ENCODE measurements at places on chromosomes 5 and 9.

- no peak for DNase-seq
These were observed 2.8 kb upstream of the RICTOR start for GRCh38 chr5:39076757-39077728.

- DNase-seq: no peak
These were observed 46.6 kb downstream of the ATP10B start for GRCh38 chr5:160805376-160805775.

DNA sequence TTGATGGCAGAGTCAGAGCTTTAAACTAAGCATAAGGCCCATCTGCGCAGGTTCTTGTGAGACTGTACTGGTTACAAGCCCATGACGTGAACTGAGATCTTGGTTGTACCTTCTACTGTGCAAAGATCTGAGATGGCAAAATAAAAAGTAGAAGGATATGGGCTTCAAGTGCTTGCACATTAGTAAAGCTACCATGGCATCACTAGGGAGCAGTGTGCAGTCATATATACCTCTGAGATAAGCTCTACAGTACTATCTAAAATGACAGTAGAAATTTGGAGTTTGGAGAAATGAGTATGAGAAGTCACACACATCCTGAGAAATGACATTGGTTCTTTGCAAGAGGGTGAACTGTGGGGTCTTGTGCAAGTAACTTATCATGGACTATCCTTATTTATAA lies 408.2 kb upstream of the PRR16 start:
- no peak for DNase-seq

DNA sequence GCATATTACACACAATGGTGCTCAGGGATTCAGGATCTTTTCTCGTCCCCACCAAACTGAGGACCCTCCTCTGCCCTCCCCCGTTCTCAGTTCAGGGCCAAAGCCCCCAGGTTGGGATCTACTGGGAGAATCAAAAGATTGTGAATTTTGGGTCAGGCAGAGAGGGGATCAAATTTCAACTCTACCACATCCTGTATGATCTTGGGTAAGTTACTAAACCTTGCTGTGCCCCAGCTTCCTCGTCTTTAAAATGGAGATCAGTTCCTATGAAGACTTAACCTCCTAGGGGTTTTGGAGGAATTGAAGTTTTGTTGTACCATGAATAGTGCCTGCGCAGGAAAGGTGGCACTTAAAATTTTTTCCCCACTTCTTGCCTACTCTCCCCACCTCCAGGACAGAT lies 62.4 kb downstream of the RAI14 start:
- no peak for DNase-seq

- no peak for DNase-seq
These were observed 204.8 kb upstream of the KLF4 start for GRCh38 chr9:107694390-107694789.

DNA sequence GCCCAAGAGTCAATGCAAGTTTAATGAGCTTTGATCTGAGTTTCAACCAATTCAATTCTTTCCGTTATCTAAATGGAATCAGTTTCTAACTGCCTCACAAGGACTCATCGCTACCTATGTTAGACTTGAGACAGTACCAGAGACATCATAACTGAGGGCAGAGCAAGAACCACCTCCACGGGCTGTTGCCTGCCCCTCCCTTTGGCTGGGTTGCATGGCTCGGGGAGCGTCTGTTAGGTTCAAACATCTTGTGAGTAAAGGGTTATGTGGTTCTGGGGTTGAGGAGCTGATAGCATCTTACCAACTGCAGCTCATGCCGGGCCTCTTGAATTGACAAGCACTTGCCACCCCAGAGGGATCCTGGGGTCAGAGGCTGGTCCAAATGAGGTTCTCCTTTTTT lies 457.9 kb downstream of the ENC1 start:
- no peak for DNase-seq

DNA sequence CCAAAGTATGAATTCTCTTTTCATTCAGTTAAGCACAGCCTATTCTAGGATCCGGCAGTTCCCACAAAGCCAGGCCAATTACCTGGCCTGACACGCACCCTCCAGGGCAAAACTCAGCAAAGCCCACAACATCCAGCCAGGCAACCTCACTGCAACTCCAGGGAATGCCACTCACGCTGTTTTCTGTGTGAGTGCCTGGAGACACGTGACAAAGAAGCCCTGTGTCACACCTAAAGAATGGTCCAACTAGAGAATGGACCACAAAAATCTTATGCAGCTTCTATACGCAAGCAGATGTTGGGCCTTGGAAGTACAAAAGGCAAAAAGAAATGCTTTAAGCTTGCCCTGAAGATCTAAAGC lies 20.2 kb downstream of the RETREG1 start:
- no peak for DNase-seq

DNA sequence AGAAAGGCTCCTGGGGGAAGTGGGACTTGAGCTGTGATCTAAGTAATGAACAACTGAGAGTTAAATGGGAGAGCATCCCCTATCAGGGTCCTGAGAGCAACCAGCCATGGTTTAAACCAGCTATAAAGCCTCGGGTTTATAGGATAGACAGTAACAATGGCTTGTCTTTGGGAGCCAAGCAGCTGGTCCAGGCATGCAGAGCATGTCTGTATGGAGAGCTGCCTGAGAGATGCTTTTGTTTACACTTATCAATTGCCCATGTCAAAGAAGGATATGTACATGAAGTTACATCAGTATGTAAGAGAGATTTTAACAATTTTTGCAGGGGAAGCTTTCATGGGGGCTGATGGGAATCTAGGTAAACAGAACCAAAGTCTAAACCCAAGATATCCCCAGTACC lies 4.4 kb downstream of the TGFBI start:
- no peak for DNase-seq

DNA sequence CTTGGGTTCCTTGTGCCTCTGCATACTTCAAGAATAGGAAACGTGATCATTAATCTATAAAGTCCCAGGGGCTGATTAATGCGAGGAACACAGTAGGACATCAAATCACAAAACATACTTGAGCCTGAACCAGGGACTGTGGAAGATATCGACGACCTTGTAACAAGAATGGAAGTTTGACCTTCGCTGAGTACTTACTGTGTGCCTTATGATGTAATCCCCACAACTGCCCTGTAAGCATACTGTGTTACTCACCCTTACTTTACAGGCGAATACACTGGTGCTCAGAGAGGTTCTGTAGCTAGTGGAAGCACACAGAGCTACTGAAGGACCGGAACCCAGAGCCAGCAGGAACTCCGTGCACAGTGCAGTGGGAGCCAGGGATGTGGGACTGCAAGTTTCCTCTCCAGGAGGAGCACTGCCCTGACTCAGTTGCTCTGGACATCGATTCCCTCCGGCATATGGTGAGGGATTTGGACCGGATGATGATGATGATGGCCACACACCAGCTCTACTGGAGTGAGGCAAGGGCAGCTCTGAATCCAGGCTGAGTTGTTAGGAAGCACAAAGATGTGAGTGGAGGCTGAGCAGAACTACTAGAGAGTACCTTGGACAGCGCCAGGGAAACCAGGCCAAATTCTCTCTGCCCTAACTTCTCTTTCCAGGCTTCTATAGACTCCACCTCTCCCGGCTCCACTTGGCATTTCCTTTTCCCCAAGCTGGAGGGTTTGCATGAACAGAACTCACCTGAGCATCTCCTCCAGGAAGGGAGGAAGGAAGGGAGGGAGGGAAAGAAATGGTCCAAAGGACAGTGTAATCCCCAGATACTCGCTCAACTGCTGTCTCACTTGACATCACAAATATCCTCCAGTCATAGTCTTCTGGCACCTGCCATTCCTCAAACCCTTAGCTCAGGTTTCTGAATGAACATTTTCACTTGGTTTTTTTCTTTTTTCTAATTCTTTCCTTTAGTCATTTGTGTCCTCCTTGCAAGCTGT lies 1.5 kb upstream of the GABBR2 start:
- no peak for DNase-seq

DNA sequence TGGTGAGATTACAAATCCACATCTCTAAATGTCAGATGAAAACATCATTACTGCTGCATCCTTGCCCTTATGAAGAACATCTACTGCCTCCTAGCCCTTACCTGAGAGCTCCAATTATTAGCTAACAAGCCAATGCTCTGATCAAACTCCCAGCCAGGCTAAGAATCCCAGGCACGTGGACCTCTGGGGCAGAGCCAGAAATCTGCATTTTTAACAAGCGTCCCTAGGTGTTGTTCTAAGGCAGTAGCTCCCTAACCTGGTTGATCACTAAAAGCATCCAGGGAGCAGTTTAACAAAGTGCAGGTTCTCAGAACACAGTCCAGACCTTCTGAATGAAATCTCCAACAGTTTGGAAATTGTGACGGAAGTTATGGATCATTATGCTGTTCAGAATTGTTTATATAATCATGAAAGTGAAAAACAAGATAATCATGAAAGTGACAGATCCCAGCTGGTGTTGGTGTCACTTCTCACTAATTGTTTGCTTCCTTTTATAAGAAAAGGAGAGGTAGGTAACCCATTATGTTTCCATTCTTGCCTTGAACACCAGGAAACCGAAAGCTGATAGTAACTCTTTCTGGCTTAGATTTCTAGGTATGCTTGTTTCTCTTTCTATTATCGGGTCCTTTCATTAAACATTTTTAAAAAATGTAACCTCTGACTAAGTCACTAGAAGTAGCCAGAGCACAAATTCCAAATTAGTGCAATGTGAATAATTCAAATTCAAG lies 216.5 kb upstream of the NR4A3 start:
- no peak for DNase-seq

GRCh38 chr5:127136908-127137307 lies 63.6 kb upstream of the C5orf63 start:
- no peak for DNase-seq

GRCh38 chr5:108472237-108472636 lies 90.3 kb upstream of the FBXL17 start:
- DNase-seq: no peak

GRCh38 chr5:77358255-77359205 lies 133.6 kb downstream of the WDR41 start:
- DNase-seq: no peak

DNA sequence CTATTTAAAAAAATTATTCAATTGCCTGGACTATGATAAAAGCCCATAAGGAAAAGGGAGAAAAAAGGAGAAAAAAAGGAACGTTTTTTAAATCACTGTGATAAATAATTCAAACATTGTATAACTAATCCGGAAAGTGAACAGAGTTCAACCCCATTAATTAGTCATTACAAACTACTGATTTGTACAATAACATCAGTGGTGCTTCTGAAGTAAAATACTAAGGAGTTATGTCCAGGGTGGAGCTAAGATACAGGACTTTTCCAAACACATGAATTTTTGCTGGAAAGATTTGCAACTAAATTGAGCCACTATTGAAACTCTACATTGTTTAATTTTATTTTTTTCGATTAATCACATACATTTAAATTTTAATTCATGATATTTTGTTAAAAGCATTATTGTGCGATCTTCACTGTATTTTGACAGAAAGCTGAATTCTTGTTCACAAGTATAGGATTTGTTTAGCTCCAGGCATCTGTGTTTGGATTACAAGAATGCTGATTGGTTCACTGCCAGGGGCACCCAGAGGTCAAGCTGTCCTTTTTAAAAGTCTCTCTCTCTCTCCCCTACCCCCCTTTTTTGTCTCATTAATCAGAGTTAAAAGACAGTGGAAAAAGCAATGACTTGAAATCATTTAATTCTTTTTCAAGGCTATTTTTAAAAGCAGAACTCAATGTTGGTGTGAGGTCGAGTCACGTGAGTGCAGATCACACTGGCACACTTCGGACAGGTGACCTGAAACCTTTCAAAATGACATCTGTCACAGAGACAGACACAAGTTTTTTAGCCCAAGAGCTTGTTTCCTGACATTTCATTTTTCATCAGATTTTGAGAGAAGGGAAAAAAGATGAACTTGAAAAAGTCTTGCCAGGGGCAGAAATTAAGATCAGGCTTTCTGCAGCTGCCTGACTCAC lies 387.3 kb downstream of the NR2F1-AS1 start:
- DNase-seq: no peak

- DNase-seq: no peak
These were observed 42.7 kb upstream of the NUDT12 start for GRCh38 chr5:103605277-103605676.

- no peak for DNase-seq
These were observed 154.3 kb downstream of the SPOCK1 start for GRCh38 chr5:137344723-137345322.

GRCh38 chr5:52428977-52429489 lies 358.7 kb upstream of the ITGA1 start:
- DNase-seq: no peak

- no peak for DNase-seq
These were observed 34.7 kb downstream of the PSIP1 start for GRCh38 chr9:15475923-15476536.

GRCh38 chr5:95887977-95888376 lies 65.5 kb upstream of the GLRX start:
- no peak for DNase-seq

- DNase-seq: no peak
These were observed 40.4 kb upstream of the GADD45G start for GRCh38 chr9:89564346-89564878.

GRCh38 chr5:52374286-52374685 lies 413.4 kb upstream of the ITGA1 start:
- DNase-seq: no peak

GRCh38 chr5:57725658-57726504 lies 243.3 kb upstream of the ACTBL2 start:
- no peak for DNase-seq

- no peak for DNase-seq
These were observed 77.5 kb downstream of the SLC1A3 start for GRCh38 chr5:36683821-36684434.

GRCh38 chr9:125841444-125841843 lies 94.3 kb downstream of the PBX3 start:
- no peak for DNase-seq

GRCh38 chr9:81565144-81565543 lies 124.2 kb downstream of the TLE1 start:
- DNase-seq: no peak

- DNase-seq: no peak
These were observed 11.1 kb downstream of the OLFM1 start for GRCh38 chr9:135098400-135099105.

DNA sequence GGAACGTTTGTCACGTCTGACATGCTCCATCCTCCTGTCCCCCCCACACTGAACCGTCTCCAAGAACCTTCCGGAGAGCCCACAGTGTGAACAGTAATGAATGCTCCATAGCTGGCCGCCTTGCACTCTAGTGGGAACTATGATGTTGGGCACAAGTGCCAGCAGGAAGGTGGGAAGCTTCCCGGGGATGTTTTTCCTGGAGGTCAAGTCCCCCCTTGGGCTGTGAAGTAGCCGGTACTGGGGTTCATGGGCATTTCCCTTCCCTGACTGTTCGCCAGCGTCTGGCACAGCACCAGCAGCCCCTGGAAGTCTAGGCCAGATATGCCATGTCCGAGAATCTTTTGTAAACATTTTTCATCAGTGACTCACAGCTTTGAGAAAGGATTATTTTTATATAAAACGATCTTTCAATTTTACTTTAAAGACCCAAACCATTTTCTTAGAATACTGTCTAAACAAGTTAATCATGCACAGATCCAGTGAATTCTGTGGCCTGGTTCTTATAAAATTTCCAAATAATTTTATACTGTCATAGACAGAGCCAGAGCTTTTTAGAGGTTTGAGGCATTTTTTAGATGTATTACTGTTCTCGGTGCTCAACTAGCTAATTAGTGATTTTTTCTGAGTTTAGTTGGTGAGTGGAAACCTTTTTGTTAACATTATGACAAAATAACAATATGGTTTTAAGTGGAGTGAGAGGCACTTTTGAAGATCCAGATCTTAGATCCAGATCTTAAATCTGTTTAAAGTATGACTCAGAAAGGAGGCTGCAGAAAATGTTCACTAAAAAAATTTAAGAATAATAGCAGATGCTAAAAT lies 11.6 kb downstream of the ABL1 start:
- no peak for DNase-seq

Measured in breast epithelium (tissue), 4 donors.